ENCODE measurements at places on chromosomes 6 and 20.

DNA sequence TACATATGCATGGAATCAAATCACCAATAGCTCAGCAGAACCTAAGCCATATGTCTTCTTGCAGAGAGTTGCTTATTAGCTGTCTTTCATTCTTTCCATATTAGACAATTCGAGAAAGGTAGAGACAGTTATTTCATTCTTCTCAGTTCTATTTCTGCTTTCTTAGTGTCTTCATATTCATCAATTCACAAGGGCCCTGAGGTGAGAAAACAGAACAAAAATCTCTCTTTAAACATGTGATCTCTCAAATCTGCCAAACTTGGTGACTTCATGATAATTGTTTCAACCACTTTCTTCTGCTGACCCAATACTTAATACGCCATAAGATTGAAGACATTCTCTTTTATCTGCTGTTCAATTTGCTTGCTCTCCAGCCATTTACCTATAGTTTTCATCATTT lies 229.7 kb upstream of the MARCKS start:
- no peak for DNase-seq

DNA sequence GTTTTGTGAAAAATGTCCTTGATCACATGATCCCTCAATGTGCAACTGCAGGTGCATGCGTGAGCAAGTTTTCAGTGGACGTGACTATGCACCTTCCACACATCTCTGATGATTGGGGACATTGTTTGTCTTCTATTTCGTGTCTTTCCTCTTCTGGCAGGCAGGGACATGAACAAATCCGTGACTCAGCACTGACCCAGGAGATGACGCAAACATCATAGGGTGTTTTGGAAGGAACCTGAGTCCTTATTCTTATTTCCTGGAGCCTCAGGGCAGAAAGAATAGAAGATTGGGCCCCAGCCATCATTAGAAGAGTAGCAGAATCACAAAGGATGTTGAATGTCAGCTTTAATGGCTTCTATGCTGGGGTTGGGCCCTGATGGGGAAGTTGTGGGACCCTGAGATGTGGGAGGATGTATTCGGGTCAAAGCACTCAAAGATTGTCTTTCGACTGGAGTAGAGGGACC lies 11.9 kb upstream of the SIRPD start:
- no peak for DNase-seq

- DNase-seq, result no peak
Measured at GRCh38 chr20:25317351-25318075, 69.6 kb downstream of the PYGB start.

DNA sequence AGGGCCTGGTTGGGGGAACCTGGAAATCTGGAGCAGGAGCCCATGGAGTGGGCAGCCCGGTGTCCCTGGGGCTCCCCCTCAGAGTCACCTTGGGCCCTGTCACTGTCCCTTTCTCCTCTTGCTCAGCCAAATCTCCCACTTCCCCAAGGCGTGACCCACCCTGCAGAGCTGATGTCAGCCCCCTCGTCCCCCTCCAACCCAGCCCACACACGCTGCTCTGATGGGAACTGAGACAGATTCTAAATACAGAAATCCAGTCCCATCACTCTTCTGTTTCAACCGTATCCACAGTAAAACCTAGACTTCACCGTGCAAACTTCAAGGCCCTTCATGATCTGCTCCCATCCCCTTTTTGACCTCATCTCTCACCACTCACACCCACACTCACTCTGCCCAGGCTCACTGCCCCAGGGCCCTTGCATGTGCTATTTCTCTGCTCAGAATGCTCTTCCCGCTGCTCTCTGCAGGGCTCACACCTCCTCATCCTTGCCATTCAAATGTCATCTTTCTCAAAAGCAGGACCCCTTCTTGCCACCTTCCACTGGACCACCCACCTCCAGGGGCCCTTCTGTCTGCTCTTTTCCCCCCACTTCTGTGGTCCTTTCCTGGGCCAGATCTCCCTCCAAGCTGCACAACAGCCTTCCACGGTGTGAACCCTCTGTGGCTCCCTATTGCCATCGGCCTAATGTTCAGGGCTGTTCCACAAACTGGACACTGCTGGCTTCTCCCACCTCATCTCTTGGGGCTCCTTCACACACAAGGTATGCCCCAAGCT lies 16.6 kb downstream of the TGM2 start:
- no peak for DNase-seq

All from stimulated activated CD8-positive, alpha-beta memory T cell treated with anti-CD3 and anti-CD28 coated beads, Interleukin-15, amount 100 ng/mL, for 1 hour (primary cell).